Hematopoietic multipotent progenitor cell treated with erythropoietin and hydrocortisone succinate and interleukin-3 and kit ligand, for 15 days (in vitro differentiated cells): ENCODE measurements at places on chromosomes 7 and 10.
A peak's percentile ranks its signal among the peaks of the same experiment; 100 is the strongest.

GRCh38 chr10:121078672-121079102, 227.5 kb downstream of the WDR11 start:
- no peak for DNase-seq

DNA sequence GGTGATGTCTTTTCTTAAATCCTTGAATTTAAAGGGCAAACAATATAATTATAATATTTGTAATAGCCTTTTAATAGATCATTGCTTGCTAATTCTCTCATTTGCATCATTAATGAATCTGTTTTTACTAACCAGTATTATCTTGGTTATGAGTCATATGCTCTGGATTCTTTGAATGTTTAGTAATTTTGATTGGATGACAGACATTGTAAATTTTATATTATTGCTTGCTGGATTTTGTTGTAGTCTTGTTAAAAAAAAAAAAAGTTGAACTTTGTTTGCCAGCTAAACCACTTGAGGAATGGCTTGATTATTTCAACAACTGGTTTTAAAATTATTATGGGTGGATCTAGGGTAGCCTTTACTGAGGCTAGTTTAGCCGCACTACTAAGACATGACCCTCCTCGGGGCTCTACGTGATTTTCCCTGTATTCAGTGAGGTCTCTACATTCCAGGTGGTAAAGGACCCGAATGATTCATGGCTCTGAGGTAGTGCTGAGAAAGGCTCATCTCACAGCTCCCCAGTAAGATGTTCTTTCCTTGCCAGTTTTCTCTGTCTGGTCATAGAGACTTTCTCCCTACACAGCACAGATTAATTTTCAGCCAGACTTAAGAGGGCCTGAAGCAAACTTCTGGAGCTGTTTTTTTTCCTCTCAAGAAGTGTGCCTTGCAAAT, 8.5 kb downstream of the C10orf90 start:
- no peak for DNase-seq

DNA sequence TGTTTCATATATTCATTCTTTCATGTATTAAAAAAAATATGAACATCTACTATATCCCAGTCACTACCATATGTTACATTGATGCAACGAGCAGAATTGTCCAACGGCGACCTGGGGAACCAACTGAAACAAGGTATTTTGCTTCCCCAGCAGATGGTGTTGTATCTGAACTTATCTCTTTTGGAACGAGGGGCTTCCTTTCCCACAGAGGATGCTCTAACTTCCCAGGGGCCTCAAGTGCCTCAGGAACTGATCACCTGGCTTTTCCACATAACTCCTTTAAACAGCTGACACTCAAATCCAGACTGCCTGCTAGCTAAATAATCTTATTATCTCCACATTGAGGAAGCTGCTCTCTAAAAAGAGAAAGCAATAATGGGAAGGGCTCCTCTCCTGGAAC, 259.3 kb downstream of the HTR7 start:
- DNase-seq: no peak

DNA sequence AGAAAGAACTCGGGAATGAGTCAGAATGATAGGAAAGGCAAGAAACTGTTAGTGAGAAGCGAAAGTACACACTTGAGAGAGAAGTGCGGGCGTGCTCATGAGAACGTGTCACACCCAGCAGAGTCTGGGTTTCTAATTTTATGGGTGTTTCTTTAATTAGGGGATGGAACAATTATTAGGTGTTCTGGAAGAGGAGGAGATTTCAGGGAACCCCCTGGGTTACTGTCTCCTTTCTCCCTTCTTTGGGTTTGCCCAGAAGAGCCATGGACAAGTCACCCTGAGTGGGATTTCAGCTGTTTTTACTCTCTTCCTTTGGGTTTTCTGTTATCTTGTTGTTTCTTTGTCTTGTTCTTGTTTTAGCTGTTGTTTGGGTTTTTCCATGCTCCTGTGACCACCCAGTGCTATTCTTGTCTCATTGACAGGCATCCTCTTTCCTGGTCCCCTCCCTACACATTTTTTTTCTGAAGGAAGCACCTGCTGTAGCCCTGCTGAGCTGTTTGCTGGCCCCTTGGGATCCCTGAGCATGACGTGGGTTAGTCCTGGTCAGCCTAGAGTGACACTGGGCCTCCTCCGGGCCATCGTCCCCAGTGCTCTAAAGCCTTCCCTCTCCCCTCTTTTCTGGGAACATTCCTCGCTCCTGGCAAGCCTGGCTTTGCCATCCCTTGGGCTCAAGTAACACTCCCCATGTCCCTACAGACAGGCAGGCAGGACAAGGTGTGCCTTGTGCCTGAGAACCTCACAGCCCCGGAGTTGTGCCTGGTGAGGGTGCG, 3.5 kb downstream of the SH2D4B start:
- DNase-seq: no peak

- no peak for DNase-seq
Observed at GRCh38 chr7:917255-918117, 37.0 kb downstream of the ADAP1 start.

DNA sequence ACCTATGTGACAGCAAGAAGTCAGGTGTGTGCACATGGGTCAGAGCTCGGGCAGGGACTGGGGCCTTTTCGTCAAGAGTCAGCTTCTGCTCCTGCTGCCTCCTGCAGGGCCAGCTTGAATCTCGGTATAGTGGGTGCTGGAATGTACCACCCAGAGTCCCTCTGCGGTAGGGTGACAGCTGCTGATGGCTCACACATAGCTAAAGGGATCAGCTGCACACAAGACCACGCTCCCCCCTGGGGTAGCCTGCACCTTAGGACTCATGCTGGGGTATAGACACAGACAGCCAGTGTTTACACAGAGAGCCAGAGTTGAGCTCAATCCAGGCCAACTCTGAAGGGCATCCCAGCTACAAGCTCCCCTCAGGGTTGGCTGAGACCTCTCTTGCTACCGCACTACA, 14.0 kb upstream of the COL13A1 start:
- DNase-seq: no peak

DNA sequence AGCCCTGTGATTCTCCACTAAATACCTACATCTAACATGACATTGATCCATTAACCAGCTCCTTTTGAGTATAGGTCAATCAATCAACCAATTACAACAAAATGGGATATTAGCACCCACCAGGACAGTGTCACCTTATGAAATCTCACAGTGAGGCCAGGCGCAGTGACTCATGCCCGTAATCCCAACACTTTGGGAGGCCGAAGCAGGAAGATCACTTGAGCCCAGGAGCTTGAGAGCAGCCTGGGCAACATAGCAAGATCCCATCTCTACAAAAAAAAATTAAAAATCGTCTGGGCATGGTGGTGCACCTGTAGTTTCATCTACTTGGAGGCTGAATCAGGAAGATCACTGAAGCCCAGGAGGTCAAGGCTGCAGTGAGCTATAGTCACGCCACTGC, 28.5 kb downstream of the SRRM3 start:
- no peak for DNase-seq

DNA sequence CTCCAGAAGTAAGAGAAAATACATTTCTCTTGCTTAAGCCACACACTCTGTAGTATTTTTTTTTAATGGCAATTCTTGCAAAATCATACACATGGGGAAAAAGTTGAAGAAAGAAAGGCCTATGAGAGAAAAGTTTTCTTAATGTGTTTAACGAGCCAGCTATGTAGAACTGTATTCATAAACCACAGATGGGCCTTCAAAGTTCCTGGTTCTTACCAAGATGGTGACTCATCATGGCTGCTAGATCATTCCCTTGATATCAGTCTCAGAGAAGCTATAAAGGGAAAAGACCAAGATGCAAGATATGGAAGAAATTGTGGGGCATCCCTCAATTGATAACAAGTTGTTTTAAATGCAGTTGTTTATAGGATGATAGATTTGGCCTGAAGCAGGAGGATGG, 992.7 kb upstream of the MBL2 start:
- no peak for DNase-seq

DNA sequence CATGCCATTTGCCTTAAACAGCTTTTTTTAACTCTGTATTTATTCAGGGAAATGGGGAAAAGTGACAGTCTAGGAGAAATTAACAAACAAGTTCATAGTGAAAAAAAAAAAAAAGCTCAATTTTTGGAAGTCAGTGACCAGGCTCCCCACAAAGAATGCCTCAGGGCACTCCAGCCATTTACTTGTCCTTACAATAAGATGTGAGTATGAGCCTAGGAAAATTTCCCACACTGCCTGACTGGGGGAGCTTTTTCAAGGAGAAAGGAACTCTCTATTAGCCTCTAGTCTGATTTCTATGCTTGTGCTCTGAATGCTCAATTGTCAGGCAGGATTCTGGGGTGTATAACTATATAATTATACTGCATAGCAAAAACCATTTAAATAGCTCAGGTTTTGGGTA, 74.9 kb upstream of the NRBF2 start:
- DNase-seq: no peak

GRCh38 chr7:111986601-111987000, 219.6 kb downstream of the DOCK4 start:
- no peak for DNase-seq

DNA sequence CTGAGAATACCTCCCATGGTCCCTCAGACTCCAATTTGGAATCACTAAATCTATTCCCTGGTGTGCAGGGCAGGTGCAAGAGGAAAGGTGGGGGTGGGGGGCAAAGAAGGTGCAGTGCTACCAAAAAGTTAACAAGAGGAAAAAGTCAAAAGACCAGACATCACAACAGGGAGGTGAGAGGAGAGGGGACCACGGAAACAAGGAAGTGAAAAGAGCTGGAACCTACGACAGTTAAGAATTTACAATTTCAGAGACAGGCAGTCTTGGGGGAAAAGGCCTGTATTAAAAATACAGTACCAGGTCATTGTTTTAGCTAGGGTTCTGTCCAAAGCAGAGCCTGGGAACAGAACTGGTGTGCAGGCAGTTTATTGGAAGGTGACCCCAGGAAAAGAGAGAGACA, 14.6 kb downstream of the ITGB1 start:
- no peak for DNase-seq

- no peak for DNase-seq
Observed at GRCh38 chr10:88889559-88890337, 9.7 kb downstream of the STAMBPL1 start.

DNA sequence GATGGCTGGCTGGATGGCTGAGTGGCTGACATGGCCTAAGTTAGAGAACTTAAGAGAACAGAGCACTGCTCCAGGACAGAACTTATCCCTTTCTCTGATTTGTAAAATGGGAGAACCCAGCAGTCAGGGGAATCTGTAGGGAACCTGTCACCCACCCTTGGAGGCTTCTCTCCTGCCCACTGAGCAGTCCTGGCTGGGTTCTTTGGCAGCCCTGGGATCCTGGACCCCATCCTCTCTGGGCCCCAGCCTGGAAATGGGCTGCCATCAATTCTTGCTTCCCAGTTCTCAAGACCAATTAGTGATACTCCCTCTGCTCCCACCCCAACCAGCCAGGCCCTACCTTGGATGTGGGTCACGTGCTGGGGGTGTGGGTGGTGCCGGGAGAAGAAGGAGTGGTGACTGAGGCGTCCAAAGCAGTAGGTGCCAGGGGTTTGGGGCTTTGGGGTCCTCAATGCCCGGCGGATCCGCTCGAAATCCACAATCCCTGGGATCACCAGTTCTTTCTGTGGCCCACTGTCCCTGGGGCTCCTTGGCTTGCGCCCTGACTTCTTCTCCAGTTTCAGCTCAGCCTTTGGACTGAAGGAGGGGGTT, 3.6 kb downstream of the TBATA start:
- DNase-seq: no peak

GRCh38 chr10:4820804-4821401, 5.1 kb upstream of the AKR1E2 start:
- no peak for DNase-seq

GRCh38 chr10:49076319-49076718, 39.0 kb downstream of the VSTM4 start:
- no peak for DNase-seq

DNA sequence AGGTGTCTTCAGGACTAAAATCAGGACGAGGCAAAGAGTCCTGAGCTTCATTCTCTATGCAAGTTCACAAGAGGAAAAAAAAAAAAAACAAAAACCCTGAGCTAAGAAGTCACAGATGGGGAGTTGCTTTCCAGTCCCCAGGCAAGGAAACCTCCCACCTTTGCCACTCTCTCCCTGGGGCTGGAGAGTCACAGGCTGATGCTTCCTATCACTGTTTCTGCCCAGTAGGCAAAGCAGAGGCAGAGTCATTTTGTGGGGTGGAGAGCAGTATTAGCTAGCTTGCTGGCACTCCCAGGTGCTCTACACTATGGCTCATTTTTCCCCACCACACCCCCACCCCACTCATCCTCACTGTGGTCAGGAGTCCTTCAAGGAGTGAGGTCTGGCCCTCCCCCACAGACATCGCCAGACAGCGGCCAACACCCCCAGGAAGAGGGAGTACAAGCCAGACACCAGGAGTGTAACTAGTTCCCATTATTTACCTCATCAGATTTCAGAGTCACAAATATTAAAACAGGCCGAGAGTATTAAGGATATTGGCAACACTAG, 34.6 kb upstream of the UNC5B start:
- no peak for DNase-seq

- no peak for DNase-seq
Observed at GRCh38 chr10:123948030-123948823, 56.6 kb upstream of the CPXM2 start.

GRCh38 chr7:129423700-129424410, 10.4 kb upstream of the STRIP2 start:
- DNase-seq: peak; percentile 56

DNA sequence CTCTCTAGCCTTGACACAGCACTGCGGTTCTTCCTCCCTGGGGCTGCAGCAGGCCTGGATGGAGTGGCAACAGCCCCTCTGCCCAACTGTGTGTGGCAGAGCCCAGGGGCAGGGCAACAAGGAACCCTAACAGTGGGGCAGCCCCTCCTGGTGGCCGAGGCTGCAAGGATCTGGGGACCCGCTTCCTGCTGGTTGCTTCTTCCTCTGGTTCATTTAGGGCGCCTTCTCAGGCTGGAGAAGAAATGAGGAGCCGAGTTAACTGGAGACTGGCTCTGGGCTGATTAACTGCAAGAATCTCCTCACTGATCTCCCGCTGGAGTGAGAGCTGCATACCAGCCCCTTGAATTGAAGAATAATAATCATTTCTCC, 80.1 kb upstream of the EMX2 start:
- DNase-seq: no peak

GRCh38 chr10:127952575-127952869, 45.6 kb downstream of the PTPRE start:
- DNase-seq: no peak

- DNase-seq: no peak
Observed at GRCh38 chr10:46293832-46294640, 7.2 kb downstream of the ANTXRL start.

DNA sequence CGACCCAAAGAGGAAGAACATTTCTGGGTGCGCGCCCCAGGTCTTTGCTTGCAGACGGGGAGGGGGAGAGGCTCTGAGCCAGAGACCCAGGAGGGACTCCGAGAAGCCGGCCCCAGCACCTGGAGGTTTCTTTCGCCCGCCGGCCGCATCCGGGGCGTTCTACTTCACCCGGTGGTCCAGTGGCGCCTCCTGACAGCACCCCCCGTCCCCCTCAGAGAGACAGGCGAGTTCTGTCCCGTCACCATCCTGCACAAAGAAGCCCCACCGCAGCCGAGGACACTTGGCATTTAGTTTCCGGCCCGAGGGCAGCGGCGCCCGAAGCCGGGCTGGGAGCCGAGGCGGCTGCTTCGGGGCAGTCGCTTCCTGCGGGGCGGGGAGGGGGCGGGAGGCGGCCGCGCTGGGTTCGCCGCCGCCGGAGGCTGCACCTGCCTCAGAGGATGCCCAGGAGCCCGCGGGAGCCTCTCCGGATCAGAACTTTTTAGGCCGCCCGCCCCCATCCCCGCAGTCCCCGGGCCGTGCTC, at the start of gene TMEM178B:
TMEM178B (plus strand) TSS at position 424 of the 521 bp plus-strand sequence.
- DNase-seq: no peak
